Inflammatory macrophage treated with lipopolysaccharide for 4 hours (primary cell): ENCODE measurements at places on chromosomes 2 and 18.
A peak's percentile ranks its signal among the peaks of the same experiment; 100 is the strongest.

DNA sequence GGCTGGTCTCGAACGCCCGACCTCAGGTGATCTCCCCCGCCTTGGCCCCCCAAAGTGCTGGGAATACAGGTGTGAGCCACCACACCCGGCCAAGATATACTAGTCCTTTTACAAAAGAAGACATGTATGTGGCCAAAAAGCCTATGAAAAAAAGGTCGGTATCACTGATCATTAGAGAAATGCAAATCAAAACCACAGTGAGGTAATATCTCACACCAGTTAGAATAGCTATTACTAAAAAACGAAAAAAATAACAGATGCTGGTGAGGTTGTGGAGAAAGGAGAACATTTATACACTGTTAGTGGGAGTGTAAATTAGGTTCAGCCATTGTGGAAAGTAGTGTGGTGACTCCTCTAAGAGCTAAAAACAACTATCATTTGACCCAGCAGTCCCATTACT, 26.4 kb downstream of the KLHL23 start:
- no peak for DNase-seq

DNA sequence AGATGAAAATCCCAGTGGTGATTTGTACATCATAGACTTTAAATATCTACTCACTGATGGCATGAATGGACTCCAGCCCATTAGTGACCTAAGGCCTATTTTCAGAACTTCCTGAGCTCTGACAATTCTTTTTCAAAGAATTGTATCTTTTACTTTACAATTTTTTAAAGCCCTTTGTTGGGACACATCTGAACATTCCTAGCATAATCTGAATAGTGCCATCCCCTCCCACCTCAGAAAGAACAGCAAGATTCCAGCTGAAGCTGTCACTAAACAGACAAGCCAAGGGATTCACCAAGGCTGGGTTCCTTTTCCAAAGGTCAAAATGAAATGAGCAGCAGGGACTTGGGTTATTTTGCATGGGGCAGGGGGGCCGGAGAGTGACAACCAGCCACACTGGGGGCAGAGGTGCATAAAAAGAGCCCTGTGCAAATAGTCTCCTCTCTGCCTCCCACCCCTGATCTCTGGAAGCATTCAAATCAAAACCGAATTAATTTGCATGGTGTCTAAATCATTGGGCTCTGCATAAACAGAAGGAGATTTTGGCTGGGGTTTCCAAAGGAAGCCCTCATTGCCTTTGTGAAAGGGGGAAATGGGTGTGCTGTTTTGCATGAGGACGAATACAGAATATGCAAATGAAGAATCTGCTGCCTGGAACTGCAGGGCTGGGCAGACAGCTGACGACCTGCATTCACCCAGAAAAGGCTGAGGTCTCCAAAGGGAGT, 17.2 kb downstream of the EPHA4 start:
- peak; percentile 8 for DNase-seq

- no peak for DNase-seq
Measured at GRCh38 chr2:85459771-85460170, 41.3 kb downstream of the SH2D6 start.

GRCh38 chr2:85183479-85183878, 50.3 kb downstream of the TCF7L1 start:
- DNase-seq, result no peak

- no peak for DNase-seq
Measured at GRCh38 chr2:134078354-134078753, 175.5 kb upstream of the MGAT5 start.

DNA sequence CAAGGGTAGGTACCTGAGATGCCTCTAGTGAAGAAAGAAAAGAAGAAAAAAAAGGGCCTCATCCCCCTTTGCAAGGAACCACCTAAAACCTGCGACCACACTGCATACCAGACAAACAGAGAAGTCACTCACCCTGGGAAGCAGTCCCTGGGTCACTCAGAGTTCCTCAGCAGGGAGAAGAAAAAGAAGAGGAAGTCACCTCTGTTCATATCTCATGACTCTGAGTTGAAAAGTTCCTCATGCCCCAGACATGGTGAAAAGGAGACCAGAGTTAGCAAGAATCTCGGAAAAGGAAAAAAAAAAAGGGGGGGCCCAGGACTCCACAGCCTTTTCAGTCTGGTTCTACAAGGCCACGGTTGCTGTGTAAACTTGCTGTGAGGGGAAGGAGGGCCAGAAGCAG, 478.4 kb upstream of the NRXN1 start:
- peak; percentile 37 for DNase-seq

DNA sequence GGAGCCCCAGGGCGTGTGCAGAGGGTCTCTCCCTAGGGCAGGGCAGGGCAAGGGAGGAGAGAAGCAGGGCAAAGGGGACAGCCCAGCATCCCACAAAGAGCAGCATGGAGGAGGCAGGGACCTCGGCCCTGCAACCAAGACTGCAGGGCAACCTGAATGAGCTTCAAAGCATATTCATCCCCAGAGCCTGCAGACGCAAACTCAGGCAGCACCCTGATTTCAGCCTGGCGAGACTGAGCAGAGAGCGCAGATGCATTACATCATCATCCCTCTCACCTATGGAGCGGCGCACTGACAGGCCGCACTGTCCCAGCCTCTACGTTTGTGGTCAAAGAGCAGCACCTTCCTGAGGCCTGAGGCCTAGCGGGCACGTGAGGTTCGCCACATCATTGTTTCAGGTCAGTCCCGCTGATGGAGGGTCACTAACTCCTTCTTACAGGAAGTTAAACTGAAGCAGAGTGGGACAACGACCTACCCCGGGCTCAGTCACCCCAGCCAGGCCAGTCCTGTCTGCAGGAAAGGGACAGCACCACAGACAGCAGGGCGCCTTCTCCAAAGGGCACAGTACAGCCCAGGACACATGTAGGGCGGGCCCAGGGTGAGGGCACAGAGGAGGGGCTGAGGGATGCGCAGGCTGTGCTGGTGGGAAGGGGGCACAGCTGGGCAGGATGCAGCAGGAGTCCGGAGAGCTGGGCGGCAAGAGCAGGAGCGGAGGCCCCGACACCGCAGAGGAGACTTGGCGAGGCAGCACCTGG, 67.2 kb upstream of the RAB6C start:
- DNase-seq, result no peak

- DNase-seq, result no peak
Measured at GRCh38 chr2:81505586-81505985, 1201.0 kb upstream of the LRRTM1 start.

GRCh38 chr2:135985826-135986393, 484 bp upstream of the DARS1 start:
- peak; percentile 88 for DNase-seq

DNA sequence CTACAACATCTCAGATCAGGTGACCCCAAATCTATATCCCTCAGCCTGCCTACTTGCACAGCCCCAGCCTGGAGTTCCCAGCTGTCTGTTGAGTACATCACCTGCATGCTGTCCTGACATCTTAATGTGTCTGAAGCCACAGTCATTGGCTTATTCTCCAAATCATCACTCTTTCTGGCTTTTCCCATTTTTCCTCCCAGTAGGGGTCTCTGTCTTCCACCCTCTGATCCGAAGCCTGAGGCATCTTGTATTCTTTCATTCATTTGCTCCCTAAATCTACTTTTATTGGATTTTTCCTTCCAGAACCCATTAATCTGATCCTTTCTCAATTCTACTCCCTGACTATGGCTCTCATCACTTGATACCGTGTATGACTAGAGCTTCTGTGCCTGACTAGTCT, 332.9 kb upstream of the DCC start:
- no peak for DNase-seq

GRCh38 chr2:19900931-19901441, 797 bp downstream of the TTC32 start:
- peak; percentile 62 for DNase-seq

- DNase-seq, result no peak
Measured at GRCh38 chr2:33278245-33278943, 198.1 kb upstream of the RASGRP3 start.

DNA sequence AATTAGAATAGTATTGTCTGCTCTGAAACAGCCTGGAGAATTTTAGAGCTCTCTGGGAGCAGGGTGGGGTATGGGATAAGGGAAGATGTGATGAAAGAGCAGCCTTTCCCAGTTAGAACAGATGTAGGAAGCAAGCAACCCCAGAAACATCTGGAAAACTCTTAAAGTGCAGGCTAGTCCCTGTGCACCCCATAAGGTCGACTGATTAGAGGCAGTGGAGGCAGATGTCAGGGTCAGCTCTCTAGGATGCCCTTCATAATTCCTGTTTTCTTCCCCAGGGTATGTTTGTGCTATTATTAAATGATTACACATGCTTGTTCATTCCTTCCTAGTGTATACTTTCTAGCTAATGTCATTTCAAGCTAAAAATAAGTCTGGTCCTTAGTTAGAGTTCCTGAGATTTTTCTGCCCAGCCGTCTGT, 41.7 kb downstream of the PTPRM start:
- DNase-seq, result no peak

GRCh38 chr2:19569300-19569791, 210.9 kb upstream of the OSR1 start:
- DNase-seq, result no peak

GRCh38 chr2:3470166-3470651, 49.1 kb downstream of the ADI1 start:
- DNase-seq, result no peak

DNA sequence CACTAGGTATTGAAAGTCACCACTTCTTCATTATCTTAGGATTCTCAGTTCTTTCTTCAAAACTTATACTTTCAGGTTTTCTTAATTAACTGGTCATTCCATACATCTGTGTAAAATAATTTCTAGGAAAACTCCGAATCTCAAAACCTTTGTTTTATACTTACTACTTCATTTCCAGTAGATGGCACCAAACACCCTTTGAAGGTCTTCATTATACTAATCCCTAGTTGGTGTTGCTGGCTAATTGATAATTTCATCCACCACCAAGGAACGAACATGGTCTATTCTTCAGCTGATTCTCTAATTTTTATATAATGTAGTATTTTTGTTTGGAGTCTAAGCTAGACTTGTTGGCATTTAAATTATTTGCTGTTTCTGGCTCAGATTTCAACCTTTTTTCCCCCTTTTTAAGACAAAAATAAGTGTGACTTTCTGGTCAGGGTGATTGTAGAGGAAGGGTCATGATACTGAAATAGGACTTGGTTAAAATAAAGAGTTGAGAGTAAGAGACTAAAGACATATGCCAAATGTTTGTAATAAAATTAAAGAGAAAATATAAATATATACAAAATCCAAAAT, 2.8 kb upstream of the MXD1 start:
- peak; percentile 75 for DNase-seq

DNA sequence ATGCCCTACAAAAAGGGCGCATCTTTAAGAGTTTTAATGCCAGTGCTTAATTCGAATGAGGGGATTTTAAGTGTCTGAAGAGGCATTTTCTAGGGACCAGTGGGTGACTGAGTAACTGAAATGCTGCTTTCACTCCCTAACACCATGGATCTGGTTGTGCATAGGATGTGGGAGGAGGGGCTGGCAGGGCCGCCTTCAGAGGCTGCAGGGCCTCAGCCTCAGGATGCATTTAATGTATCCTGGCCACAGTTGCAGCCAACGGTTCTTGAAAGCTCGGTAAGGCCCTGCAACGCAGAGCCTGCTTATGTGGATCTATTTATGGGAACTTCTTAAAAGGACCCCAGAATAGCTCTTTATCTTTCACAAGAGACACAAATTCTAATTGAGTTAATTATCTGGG, 25.8 kb upstream of the IL18RAP start:
- DNase-seq, result no peak

DNA sequence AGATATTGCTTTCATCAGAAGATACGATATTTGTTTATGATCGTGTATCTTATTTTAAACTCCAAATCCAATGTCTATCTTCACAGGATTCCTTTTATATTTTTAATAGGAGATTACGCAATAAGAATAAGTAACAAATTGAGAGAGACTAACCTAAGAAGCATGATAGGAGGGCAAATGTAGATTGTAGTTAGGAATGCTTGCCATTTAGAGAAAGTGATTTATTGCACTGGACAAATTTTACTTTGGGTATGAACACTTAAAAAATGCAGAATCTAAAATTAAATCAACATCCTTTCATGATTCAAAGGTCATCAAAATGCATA, 563.4 kb upstream of the POU3F3 start:
- DNase-seq, result no peak

- no peak for DNase-seq
Measured at GRCh38 chr2:44572196-44572900, 210.6 kb downstream of the CAMKMT start.

- DNase-seq, result no peak
Measured at GRCh38 chr2:214504599-214505376, 93.9 kb downstream of the VWC2L start.

GRCh38 chr2:20065885-20066602, 14.6 kb upstream of the LAPTM4A start:
- DNase-seq, result peak; percentile 15

DNA sequence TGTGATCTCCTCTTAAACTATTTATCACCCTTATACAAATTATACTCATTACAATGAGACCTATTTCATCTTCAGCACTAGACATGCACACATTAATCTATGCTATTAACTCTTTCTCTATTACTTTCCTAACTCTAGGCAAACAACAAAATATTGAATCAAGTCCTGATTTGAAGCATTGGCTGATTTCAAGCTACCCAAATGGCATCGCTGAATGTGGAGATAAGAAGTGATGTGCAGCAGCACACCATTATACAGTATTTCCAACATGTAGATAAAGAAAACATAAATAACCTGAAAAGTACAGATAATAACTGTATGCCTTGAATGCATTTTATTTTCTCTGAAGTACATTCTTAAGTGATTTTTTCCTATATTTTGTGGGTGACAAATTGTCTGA, 268.6 kb upstream of the GULP1 start:
- DNase-seq, result no peak

DNA sequence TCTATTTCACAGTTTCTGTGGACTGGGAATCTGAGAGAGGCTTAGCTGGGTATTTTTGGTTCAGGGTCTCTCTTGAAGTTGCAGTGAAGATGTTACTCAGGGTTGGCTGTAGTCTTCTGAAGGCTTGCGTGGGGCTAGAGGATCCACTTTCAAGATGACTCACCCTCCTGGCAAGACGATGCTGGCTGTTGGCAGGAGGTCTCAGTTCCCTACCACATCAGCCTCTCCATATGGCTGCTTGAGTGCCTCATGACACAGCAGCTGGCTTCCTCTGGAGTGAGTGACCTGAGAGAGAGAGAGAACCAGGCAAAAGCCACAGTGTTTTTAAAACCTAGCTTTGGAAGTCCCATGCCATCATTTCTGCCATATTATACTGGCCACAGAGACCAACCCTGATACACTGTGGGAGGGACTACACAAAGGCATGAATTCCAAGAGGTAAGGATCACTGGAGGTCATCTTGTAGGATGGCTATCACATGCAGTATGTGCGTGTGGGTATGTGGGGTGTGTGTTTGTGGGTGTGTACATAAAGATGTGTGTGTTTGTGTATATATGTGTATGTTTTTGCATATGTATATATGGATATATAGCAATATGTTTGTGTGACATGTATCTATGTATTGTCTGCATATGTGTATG, 25.1 kb downstream of the DNPEP start:
- peak; percentile 88 for DNase-seq

DNA sequence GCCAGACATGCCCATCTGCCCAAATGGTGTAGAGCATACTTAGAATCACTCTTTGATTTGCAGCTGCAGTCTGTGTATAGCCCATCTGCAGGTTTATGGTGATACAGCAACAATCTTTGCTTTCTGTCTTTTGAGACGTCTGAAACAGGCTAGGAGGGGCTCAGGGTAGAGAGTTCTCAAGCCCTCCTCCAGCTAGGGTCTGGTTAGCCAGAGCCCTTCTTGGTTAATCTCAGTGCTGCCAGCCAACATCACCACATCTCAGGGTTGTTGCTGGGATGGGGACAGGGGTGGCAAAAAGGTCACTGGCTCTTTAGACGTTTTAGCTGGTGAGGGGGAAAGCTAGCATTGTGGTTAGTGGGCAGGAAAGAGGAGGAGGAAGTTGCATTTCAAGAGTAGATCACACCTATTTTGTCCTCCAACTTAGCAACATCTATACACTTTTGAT, 136.6 kb upstream of the ACAA2 start:
- no peak for DNase-seq

GRCh38 chr2:219630770-219631405, 3.5 kb downstream of the SLC4A3 start:
- DNase-seq, result no peak
